ENCODE measurements at places on chromosomes 1 and 21.

DNA sequence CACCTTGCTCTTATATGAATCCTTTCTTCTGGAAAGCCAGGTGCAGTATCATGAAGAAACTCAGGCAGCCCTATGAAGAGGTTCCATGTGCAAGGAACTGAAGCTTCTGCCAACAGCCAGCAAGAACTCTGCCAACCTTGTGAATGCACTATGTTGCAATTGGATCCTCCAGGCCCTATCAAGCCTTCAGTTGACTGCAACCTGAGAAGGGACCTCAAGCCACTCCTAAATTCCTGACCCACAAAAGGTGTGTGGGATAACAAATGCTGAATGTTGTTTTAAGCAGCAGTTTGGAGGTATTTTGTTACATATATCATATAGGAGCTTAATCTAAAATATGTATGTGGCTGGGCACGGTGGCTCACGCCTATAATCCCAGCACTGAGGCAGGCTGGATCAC, 84.0 kb downstream of the RERE start:
- peak; percentile 43 for DNase-seq

DNA sequence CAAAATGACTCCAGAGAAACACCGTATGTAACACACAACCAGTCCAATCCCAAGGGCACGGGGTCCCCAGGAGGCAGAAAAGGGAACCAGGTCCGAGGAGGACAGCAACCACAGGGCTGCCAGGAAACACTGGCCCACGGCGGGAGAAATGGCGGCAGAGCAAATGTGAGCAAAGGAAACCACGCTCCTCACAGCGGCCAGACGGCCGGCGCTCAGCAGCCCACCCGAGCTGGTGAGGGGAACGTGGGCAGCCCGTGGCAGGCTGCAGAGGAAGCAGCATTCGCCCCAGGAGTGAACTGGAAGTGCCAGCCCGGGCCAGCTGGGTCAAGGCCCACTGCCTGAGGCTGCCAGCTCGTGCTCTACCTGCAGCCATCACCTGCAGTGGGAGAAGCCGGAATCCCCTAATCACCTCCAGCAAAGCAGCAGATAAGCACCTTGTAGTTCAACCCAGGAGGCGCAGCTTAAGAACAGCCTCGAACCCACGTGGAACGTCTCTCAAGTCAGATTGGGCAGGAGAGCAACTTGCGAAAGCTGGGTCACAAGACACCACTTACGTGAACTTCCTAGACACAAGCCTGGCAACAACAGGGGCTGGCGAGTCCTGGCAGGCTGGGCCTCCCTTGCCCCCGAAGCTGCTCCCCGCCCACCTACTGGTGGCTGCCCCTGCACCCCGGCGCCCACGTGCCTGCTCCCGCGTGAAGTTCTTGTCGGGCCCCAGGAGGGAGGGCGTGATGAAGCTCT, 6.7 kb downstream of the SLC19A1 start:
- DNase-seq = no peak

GRCh38 chr1:157785248-157785647, 8.3 kb upstream of the FCRL2 start:
- DNase-seq = no peak

- no peak for DNase-seq
Measured at GRCh38 chr1:11350265-11350664, 77.3 kb downstream of the UBIAD1 start.

GRCh38 chr1:32611859-32612188, 38.5 kb downstream of the ZBTB8OS start:
- no peak for DNase-seq

- DNase-seq = no peak
Measured at GRCh38 chr1:18237371-18237770, 129.8 kb downstream of the IGSF21 start.

GRCh38 chr1:231369282-231369681, 31.2 kb downstream of the SPRTN start:
- DNase-seq = no peak

GRCh38 chr1:229674042-229674441, 48.0 kb downstream of the URB2 start:
- no peak for DNase-seq

- DNase-seq = no peak
Measured at GRCh38 chr1:234509457-234510328, 30.7 kb upstream of the TARBP1 start.

DNA sequence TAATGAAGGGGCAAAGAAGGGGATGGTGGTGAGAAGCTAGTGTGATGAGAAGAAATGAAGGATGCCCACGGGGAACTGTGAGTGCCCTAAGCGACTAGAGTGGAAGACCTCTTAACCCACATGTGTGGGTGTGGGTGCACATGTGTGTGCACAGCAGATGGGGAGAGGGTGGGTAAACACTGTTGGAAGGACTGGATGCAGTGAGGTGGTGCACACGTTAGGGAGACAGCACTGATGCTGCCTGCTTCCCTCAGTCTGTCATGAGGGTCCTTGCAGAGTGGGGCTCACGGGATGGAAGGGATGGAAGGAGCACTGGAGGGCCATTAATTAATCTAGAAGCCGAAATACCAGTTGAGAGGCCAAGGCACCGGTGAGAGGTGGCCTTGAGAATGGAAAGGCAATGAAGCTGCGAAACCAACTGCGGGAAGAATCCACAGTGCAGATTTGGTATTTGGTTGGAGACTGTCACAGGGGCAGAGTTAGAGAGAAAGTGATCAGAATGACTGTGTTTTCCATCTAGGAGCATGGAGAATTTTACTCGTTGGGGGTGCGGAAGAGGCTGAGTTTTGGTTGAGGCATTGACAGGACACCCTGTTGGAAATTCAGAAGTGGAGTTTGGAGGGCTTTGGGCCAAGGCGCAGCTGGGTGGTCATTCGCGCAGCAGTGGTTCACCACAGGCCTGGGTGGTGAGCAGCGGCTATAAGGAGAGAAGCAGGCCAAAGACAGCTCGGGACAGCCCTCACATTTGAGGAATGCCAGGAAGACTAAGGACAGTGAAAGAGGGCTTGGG, 15.8 kb downstream of the RCSD1 start:
- DNase-seq = no peak

DNA sequence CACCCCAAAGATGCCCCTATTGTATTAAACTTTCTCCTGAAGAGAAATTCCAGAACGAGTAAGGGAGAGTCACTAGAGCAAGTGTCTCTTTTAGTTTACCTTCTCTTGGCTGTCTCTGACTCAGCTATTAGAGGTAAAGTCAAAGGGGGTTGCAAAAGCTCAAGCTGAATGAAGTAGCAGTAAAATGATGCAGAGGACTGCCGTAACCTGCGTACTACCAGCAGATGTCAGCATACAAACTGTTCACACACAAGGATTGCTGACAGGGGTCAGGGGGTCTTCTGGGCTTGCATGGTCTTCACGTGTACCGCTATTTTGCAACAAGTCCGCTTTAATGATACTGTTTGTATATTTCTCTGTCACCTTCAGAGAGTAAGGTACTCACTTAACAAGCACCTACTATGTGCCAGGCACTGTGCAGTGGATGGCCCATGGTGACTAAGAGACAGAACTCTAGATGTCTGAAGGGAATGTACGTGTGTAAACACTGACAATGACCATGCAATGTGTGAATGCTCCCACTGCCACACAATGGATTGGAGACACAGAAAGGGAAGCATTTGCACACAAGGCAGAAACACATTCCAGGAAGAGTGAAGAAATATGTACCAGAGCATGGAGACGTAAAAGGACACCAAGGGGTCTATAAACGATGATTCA, 34.9 kb downstream of the CHML start:
- no peak for DNase-seq

- no peak for DNase-seq
Measured at GRCh38 chr21:46319186-46319585, 4.5 kb downstream of the C21orf58 start.

DNA sequence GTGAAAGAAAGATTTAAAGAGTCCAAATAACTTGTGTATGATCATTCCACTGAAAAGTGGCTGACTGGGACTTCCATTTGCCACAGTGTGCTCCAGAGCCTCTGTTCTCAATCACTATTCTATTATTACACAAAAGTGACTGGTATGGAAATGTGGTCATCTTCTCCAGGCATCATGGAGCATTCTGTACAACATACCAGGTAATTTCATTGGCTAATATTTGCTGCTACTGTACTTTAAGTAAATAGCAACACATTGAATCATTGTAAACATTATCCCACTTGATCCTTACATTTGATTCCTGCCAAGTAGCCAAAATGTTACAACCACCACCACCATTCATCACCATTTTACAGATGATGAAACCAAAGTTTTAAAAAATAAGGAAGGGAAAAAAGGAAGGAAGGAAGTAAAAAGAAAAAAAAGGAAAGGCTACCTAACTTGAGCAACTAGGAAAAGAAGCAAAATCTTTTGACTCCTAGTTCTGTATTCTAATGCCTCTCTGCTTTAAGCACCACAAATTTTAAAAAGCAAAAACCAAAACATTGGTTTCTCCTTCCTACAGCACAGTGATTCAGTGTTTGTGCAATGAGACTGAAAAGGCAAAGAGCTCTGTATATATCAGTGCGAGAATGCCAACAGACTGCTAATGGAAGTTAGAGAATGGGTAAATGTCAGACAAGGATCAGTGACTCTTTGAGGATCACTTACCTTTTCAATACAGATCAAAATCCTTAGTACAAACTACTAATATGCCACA, 361.4 kb upstream of the PTBP2 start:
- DNase-seq = no peak

- DNase-seq = no peak
Measured at GRCh38 chr1:112803906-112804762, 89.0 kb upstream of the PPM1J start.

GRCh38 chr1:55304229-55304740, 89.1 kb upstream of the USP24 start:
- DNase-seq = no peak
